ENCODE measurements at places on chromosomes 3 and 15.

DNA sequence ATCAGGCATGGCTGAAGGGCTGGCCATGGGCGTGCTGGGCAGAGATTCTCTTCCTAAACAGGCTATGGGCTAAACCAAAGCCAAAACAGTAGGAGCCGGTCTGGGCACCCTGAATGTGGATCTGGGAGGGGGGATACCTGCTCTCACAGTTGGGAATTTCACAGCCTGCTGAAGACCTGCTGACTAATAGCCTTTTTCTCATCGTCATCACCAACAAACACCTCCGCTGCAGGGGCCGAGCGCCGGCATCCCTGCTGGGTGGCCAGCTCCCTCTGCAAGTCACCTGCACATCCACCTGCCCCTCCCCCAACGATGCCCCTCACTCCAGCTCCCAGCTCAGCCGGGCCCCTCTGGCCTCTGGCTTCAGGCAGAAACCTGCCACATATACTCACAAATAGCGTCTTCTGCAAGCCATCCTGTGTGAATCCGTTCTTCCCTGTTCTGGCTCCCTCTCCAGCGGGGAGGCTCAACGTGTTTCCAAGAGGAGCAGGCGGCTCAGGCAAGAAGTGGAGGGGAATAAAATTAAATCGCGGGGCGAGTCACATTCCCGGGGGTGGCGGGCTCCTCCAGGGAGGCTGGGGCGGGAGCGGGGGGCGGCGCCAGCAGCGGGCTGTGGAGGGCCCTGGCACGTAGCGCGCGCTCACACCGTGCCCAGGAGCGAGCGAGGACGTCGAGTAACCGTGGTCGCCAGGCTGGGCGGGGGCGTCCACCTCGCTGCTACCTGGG, 466 bp downstream of the IQSEC1 start:
- no peak for DNase-seq

- DNase-seq: no peak
Observed at GRCh38 chr3:151911462-151911861, 38.0 kb downstream of the SUCNR1 start.

- DNase-seq: no peak
Observed at GRCh38 chr3:145719114-145719513, 441.9 kb downstream of the PLOD2 start.

GRCh38 chr15:47442371-47442770, 274.9 kb upstream of the SEMA6D start:
- no peak for DNase-seq

DNA sequence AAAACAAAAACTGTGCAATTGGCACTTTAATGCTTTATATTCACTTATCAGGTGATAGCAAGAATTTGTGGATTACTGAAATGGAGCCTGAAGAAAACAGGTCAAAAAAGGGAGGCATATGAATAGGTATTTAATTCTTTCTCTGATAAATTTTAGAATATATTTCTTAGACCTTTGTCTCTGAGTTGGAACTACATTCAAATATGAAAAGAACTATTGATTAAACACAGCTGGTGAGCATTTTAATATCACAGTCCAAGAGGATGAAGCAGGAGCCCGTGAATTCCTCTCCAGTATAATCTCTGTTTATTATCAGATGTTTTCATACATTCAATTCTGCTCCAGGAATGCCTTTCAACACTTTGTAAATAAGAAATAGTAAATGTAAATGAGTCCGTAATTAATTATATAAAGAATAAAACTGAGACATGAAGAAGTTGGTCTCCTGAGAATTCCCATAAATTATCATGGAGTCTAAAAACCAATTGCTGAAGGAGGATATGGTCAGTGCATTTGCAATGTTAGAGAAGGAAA, 86.3 kb upstream of the ARHGEF26 start:
- DNase-seq: no peak

DNA sequence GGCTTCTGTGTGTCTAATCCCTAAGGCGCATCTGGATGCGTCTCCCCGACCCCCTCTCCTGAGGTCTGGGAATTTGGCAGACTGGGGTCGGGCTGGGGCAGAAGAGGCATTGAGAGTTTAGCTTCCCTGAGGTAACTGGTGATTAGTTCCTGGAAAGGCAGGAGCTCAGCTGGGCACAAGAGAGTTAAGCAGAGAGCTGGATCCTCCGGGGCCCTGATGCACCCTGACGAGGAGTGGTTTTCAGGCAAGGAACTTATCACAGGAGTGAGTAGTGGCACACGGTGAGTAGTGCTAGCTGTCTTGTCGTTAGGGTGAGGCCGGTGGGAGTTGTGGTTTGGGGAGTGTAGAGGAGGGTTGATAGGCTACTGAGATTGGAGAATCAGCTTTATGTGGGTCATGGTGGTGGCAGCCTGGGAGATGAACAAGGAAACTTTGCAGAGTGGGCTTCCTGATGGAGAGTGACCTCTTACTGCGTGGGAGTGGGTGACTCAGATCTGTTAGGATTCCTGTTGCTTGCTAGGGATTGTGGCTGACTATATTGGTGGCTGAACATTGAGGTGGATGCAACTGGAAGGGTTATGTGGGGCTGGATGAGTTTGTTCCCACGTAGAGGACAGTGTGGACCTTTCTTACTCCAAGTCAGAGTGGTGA, 897 bp downstream of the RAD54L2 start:
- peak; percentile 36 for DNase-seq

DNA sequence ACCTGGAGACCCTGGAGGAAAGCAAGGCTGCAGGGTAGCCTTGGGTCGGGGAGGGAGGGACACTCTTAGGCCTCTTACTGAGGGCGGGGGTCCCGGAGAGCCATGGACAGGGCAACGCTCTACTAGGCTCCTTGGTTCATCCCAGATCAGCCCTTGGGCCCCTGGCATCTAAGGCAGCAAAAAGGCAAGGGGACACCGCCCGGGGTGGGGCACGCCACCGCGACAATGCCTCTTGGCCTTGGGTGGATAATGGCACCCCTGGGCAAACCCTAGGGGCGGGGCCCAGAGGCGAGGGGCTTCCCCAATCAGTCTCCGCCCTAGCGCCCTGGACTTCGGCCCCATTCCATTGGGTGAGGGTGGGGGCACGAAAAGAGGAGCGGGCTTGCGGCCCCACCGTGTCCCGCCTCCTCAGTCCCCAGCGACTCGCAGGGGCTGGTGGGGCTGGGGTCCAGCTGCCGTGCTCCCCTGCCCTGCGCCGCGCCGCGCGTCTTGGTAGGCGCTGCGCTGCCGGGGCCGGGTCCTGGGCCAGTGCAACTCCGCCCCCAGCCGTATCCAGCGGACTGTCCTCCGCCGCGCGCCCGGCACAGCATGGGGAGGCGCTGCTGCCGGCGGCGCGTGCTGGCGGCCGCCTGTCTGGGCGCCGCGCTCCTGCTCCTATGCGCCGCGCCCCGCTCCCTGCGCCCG, at the start of gene CHST13:
Gene CHST13, plus strand, starts transcription at position 411 of the 684 bp plus-strand sequence. Its CDS starts 178 bp downstream, at position 589.
- DNase-seq: no peak

DNA sequence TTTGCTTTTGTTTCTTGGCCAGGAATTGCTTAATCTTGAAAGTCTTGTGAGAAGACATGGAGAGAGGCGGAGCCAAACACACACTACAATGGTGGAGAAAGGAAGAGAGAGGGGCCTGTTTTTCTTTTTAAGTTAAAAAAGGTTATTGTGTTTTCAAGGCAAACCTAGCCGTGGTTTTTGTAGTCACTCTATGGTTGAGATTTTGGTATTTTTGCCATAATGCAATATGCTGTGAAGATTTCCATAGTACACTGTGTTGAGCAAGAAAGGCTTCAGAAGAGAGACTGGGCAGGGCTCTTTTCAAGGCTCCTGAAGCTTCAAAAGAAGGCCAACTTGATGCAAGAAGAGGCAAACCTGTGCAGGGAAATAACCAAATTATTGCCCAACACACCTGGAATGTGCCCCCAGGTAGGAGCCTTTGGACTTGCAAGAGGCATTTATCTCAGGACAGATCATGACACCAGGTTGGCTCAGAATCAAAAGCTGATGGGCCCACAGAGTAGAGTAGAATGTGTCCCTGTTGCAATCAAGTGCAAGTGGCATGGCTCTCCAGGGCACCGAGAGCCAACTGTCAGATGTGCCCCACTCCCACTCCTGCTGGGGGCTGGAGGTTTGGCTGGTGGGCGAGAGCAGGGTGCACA, 22.1 kb downstream of the AMOTL2 start:
- no peak for DNase-seq

- DNase-seq: no peak
Observed at GRCh38 chr3:113847664-113848461, 9.3 kb downstream of the GRAMD1C start.

DNA sequence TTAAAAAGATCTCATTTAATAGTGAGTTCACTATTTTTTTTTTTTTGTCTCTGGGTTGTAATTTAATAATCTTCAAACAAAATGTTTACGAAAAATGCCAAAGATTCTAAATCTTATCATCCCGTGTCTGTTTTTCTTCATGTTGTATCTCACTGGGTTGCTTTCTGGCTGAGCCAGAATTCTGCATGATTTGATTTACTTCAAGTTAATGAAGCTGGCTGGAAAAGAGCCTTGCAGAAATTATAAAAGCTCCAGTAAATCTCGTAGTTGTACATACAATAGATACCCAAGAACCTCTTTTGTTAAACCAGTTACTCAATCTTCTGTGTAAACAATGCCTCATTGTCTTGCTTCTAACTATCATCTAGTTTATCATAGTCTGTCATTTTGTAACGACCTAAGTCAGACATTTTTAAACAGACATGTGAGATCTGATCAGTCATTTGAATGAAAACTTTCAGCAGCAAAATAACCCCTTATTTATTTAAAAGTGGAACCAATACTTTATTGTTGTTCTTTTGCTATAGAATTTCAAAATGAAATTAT, 249.0 kb downstream of the MCTP2 start:
- DNase-seq: no peak

- DNase-seq: no peak
Observed at GRCh38 chr3:57261929-57262328, 30.6 kb downstream of the ASB14 start.

DNA sequence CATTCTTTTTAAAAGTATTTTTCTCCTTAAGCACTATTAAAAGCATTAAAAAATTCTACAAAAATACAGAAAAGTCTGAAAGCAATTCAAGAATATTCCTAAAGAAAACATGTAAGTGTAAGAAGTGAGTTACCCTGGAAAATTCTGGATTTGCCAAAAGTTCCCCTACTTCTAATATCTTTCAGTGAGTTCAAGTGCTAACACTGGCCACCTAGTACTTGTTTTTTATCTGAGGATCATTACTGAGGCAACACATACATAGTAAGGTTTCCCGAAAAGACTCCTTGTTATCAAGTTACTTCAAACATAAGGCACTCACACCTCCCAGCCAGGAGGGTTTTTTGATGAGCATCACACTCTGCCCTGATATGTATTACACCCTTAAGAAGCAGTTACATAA, 158.4 kb downstream of the TIGIT start:
- no peak for DNase-seq

DNA sequence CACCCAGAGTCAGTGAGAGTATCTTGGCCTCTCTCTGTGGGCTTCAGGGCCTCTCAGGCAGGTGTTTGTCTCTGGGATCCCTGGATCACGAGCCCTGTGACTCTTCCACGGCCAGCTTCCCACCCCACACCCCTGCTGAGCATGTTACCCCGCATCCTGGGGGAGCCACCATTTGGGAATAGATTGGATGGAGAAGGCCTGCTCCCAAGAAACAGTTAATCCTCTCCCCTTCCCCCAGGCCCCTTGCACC, 15.5 kb upstream of the SRP14 start:
- no peak for DNase-seq

GRCh38 chr3:18529631-18530030, 104.5 kb upstream of the SATB1 start:
- DNase-seq: no peak

DNA sequence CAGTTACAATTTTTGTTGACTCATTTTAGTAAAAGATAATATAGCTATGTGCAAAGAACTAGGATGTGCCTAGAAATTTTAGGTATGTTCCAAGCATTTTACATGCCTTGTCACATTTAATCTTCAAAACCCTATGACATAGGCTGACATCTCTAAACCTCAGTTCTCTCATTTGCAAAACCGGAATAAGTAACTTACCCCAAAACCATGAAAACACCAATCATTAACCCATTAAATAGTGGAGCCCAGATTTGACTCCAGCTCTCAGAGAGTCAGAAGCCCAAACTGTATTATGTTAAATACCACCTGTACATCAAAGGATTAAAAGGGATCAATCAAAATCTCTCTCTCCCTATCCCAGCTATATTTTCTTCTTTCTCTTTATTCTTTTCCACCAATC, 36.6 kb downstream of the GSK3B start:
- no peak for DNase-seq

- DNase-seq: no peak
Observed at GRCh38 chr15:40363611-40364010, 5.6 kb downstream of the DISP2 start.

- DNase-seq: no peak
Observed at GRCh38 chr15:54109014-54109413, 130.8 kb downstream of the UNC13C start.

- DNase-seq: no peak
Observed at GRCh38 chr15:94815110-94815731, 583.9 kb downstream of the MCTP2 start.

DNA sequence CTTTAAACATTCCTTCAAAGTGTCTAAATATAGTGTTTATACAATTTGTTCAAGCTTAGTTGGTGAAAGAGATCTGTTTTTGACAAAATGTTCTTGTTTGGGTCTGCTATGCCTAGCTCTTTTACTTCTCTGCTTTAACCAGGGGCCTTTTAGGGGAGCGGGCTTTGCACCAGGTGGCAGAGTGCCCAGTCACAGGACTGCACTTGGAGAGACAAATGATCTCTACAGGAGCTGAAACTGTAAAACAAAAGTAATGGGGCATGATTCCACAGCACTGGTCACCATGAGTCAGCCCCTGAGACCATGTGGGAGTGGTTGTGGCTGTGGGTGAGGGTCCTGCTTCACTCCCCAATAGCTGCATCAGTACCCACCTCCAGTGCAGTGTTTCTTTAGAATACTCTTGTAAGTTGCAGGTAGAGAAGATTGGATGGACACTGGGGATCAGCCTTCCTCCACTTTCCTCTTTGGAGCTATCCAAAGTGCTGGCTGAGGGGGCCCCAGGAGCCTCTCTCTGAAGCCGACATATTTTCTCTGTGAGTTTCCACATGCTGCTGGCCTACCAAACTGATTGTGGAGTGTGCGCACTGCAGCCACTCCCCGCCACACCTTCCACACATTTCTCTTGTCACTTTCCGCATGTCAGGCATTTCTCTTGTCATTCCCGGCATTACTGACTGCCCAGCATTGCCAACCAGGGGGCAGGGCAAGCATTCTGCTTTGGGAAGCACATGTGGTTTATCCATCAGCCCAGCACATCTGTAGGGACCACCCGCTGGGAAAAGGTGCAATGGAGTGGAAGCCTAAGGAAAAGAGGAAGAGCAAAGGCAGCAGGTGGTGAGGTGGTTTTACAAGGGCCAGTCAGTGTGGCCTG, 110.0 kb downstream of the EPHB1 start:
- no peak for DNase-seq

GRCh38 chr15:74276560-74276959, 40.4 kb downstream of the CCDC33 start:
- no peak for DNase-seq

GRCh38 chr3:187398955-187399354, 30.8 kb downstream of the RTP4 start:
- no peak for DNase-seq

DNA sequence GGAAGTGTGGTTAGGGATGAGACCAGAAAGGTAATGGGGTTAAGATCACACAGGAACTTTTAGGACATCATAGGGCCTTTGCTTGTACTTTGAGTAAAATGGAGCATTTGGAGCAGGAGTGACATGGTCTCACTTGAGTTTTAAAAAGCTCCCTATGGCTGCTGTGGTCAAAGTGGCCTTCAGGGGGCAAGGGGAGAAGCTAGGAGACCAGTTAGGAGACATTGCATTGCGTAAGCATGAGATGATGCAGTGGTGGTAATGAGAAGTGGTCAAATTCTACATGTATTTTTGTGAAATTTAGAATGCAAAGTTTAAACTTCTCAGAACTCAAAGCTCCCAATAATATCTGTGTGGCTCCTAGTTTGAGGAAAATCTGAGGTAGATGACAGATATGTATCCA, 27.9 kb downstream of the MED12L start:
- DNase-seq: no peak

- DNase-seq: peak; percentile 8
Observed at GRCh38 chr3:128698211-128699047, 27.6 kb upstream of the RAB7A start.

Data from T-helper 2 cell (primary cell).